Stimulated activated CD8-positive, alpha-beta memory T cell treated with anti-CD3 and anti-CD28 coated beads, Interleukin-4, amount 100 ng/mL, for 1 hour (primary cell): ENCODE measurements at places on chromosomes 16 and 17.

GRCh38 chr17:3630781-3631180 is 5.3 kb downstream of the SHPK start:
- DNase-seq: no peak

- DNase-seq: no peak
These were observed 73.0 kb downstream of the KLHDC4 start for GRCh38 chr16:87692756-87693155.

DNA sequence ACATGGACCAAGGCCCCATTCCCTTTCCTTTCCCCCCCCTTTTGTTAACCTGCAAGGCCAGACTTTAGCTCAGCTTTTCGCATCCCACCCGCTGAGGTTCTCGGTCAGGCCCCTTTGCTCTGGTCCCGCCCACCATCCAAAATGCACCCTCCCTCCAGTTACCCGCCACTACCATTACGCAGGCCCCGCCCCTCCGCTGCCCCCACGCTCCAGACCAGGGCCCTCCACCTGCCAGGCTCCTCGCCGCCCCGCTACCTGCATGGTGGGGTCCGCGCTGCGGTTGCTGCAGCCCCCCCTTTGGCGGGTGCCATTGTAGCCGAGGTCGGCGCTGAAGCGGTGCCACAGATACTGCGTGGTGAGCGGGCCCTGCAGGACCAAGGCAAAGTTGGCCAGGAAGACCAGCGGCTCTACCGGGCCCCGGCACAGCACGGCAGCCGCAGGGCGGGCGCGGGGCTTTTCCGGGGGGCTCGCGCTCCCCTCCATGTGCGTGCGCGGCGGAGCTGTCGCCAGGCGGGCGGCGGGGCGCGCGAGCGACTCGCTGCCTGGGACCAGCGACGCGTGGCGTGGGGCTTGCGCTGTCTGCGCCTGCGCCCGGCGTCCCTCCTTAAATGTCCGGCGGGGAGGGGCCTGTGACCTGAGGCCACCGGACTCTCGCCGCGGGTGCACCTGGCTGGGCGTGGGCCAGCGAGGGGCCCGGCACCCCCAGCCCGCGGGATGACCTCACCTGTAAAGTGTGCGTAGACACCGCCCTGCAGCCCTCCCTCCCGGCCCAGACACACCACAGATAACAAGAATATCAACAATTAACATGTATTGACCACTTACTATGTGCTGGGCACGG is at the start of gene SLC46A1:
Gene SLC46A1, minus strand, starts transcription at position 581 of the 841 bp plus-strand sequence. Its CDS starts 98 bp downstream, at position 483.
- no peak for DNase-seq

DNA sequence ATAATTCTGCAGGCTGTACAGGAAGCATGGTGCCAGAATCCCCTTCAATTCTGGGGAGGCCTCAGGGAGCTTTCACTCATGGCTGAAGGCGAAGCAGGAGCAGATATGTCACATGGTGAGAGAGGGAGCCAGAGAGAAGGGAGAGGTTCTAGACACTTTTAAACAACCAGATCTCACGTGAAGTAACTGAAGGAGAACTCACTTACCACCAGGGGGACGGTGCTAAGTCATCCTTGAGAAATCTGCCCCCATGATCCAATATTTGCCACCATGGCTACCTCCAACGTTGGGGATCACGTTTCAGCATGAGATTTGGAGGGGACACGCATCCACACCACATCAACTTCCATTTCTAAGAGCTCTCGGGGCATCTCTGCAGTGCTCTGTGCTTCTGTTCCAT is 37.4 kb upstream of the GNA13 start:
- DNase-seq: no peak

GRCh38 chr17:17774009-17774881 is 62.5 kb downstream of the SREBF1 start:
- DNase-seq: no peak

DNA sequence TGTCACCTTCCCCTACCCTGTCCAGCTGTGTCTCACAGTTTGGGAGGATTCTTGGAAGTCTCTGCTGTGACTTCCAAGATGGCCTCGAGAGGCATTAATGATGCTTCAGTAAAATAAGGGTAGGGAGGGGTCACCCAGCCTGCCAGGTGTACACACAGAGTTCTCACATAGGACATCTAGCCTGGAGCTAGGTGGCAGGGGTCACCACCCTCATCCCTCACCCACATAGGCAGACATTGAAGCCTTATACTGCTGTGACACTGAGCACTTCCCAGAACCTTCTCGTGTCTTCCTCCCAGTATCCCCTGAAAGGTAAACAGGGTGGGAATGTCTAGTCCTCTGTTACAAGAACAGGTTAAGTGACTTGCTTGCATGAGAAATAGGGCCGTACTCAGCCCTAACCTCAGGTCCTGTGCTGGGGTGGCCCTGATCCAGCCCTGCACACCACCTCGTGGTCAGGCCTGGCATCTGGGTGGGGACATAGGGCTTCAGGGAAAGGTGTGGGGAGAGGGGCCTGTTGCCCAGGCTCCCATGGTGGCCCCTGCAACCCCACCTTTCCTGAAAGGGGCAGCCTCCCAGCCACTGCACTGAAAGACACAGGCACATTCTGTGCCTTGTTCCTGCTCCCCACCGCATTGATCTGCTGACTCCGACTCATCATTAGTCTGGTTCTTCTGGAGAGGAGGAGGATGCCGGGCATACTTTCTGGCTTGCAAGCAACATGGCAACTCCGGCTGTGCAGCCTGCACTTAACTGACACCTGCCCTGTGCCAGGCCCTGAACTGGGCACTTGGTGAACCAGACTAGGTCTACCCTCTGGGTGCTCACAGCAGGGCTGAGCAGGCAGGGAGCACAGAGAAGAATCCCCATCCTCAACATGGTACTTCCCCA is 3.6 kb upstream of the MMP15 start:
- no peak for DNase-seq

- peak; percentile 60 for DNase-seq
These were observed 48.4 kb upstream of the KDM8 start for GRCh38 chr16:27154705-27155521.

DNA sequence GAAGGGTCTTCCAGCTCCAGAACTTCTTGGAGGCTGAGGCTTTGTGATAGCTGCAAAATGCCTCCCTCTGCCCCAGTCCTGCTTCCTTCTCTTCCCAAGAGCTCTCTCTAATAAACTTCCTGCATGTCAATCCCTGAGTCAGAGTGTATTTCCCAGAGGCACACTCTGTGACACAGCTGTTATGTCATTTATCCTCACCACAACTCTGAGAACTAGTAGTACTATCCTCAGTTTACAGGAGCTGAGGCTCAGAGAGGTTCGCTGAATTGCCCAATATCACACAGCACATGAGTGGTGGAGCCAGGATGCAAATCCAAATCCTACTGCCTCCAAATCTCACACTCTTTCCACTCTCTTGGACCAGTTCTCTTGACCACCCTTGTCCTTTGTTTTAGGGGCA is 20.0 kb downstream of the UNC45B start:
- DNase-seq: no peak

- DNase-seq: no peak
These were observed 18.1 kb downstream of the PRMT7 start for GRCh38 chr16:68328860-68329390.

GRCh38 chr17:69223809-69224208 is 4.8 kb downstream of the ABCA10 start:
- no peak for DNase-seq

GRCh38 chr16:65959983-65960382 is 406.5 kb upstream of the CDH5 start:
- no peak for DNase-seq

GRCh38 chr17:7306911-7307685 is at the start of gene EIF5A:
TSS of gene EIF5A (plus strand) at chr17:7307628. CDS start at chr17:7309636, 2,008 bp downstream.
- peak; percentile 100 for DNase-seq

DNA sequence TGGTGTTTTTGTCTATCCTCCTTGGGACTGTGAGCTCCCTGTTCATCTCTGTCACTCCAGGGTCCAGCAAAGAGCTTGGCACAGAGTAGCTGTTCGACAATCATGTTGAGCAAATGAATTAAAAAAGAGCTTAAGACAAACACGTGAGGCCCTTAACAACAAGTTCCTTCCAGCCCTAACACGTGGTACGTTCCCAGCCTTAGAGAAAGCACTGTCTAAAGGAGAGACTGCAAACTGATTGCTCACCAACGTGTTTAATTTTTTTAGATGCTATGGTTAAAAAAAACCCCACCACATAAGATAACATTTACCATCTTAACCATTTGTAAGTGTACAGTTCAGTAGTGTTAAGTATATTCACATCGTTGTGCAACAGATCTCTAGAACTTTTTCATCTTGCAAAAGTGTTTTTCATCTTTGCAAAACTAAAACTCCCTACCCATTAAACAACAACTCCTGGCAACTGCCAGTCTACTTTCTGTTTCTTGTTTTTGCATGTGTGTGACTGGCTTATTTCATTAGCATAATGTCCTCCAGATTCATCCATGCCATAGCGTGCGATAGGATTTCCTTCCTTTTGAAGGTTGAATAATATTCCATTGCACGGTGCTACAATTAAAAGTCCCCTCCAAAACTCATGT is 28.2 kb downstream of the LAT start:
- no peak for DNase-seq

- no peak for DNase-seq
These were observed 27.5 kb downstream of the MPP2 start for GRCh38 chr17:43879723-43880419.

DNA sequence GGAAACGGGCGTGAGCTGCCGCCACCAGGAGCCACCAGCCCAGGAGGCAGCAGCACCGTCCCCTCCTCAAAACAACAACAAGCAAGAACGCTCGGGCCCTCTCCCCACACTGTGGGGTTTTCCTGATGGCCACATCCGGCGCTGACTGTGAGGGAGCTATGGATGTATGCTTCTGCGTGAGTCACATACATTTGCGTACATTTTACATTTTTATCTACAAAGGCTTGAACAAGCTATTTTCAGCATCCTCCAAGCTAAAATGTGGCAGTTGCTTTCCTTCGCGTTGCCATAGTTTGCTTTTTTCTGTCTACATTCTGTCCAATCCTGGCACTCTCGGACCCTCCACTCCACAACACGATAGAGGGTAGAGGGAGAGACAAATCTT is 2.0 kb upstream of the ABR start:
- no peak for DNase-seq

GRCh38 chr17:62701706-62702085 is 74.2 kb downstream of the MRC2 start:
- DNase-seq: no peak

- DNase-seq: no peak
These were observed 29.1 kb downstream of the MBTPS1 start for GRCh38 chr16:84087466-84088151.

GRCh38 chr17:78583091-78583490 is 5.9 kb upstream of the DNAH17 start:
- DNase-seq: no peak

GRCh38 chr17:78986048-78986648 is 6.4 kb upstream of the LGALS3BP start:
- no peak for DNase-seq

DNA sequence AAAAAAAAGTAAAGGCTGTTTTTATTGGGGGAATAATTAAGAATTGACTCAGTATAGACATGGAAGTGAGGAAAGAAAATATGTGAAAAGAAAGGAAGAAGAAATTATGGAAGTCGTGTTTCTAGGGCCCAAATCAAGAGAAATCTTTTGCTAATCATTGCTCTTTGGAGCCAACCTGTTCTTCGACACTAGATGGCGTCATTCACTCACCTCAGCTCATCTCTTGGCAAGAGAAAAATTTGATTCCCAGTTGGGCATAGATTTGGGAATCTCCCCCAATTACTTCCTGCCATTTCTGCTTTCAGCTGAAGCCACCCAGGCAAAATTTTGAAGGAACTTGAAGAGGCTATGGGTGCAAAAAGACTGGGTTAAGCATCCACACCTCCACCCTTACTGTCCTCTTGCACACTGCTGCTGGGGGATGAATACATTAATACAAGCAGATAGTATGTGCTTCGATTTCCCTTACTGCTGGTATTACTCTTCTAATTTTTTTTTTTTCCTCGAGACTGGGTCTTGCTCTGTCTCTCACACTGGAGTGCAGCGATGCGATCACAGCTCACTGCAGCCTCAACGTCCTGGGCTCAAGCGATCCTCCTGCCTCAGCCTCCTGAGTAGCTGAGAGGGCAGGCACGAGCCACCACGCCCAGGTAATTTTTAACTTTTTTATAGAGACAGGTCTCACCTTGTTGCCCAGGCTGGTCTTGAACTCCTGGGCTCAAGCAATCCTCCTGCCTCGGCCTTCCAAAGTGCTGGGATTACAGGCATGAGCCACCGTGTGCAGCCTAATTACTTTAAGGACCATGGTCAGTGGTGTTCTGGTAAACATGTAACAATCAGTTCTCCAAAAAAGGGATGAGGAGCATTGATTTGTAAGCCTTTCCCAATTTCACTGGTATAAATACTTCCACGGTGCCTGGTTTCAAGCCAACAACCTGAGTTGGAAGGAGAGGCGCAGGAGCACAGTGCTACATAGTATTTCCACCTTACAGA is 13.5 kb downstream of the PSMD7 start:
- no peak for DNase-seq

DNA sequence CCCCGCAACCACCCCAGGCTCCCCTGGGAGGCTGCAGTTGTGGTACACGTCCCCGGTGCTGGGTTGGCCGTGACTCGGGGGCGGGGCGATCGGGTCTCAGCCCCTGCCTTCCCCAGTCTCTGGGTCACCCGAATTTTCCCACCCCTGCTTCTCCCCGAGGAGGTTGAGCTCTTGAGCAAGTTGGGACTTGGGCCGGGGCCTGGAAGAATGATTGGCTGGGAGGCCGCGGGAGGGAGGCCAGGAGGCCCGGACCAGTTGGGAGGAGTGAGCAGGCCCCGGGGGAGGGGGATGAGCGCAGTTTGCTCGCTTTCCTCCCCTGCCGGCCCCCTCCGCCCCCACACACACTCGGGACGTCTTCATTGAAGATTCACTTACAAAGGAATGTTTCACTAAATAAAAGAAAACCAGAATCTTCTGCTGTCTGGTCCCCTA is 4.5 kb upstream of the HEXIM1 start:
- DNase-seq: no peak

DNA sequence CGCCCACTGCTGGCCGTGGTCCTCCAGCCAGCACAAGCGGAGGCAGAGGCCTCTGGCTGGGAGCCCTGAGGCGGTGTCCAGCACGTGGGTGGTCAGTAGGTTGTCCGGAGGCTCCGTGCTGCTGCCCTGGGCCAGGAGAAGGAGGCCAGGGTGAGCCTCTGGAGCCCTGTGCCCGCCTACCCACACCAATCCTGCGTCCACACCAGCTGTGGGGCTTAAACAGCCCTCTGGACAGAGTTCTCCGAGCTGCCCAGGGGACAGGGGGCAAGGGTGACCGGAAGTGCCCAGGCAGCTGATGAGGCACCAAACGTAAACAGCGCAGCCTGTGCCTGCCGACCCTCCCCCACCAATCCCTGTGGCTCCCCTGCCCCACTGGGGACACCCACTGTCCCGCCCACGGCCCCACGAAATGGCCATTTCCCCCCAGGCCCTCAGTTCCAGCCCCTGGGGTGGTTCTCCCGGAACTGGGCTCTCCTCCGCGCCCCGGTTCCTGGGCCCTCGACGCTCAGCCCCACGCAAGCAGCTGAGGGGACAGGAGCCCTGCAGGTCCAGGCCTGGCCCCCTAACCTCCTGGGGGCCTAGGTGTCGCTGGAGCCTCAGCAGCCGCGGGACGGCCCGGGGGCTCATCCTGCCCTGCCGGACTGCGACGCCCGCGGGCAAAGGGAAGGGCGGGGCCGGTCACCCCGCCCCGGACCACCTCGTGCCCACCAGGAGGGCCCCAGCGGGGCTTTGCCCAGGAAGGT is 27.9 kb upstream of the DBNDD1 start:
- no peak for DNase-seq
